ENCODE measurements at places on chromosomes 7 and 10.

DNA sequence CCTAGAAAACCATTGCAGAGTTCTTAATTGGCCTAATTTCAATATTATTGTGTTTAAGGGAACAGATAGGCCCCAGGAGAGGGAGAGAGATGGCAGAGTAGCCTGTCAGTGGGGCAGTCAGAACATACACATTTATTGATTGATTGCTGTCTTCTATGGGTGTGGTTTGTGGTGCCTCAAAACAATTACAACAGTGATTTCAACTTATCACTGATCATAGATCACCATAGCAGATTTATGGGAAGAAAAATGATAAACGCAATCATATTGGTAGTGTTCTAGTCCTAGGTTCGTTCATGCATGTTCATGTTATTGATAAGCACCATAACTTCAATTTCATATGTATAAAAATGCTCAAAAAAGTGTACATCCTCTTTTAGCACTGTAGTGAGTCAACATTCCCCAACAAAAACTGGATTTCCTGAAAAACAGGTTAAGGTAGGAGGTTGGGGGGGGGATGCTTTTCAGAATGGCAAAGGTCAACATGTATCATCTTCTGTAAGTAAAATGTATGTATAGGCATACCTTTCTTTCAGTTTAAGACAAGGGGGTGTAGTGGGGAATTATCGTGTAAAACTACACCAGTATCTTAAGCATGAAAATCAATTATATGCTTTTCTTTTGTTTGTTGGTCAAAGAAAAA, 1.1 kb upstream of the TNKS2 start:
- no peak for DNase-seq

DNA sequence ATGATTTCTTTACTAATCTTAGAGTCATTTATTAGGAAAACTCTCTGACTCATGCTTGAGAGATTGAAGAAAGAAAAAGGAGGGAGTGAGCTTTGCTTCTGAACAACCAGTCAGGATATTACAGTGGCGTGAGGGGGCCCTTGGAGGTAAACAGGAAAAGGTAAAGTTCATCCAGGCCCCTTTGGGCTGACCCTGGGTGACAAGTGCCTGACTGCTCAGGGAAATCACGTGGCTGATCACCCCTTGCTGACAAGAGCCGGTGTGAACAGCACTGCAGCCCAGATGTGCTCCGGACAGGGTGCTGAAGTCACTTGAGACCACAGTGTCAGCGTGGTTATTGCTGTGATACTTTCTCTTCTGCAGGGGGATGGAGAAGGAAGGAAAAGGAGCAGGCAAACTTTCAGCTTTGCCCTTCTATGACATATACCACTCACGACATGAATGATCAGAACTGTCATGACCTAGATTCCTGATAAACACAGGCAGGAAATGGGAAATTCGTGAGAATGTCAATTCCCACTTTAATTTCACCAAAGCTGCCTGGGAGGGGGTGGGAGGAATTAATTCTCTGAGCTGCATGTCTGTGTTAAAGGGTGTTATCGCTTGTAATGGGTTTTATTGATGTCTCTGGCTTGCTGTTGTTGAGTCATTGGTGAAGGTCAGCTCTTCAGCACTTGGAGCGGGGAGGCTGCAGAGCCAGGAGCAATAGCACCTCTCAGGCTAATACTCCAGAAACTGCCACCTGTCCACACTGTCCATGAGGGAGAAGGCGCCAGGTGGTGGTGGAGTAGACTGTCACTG, 139.8 kb upstream of the AOAH start:
- DNase-seq, result no peak

DNA sequence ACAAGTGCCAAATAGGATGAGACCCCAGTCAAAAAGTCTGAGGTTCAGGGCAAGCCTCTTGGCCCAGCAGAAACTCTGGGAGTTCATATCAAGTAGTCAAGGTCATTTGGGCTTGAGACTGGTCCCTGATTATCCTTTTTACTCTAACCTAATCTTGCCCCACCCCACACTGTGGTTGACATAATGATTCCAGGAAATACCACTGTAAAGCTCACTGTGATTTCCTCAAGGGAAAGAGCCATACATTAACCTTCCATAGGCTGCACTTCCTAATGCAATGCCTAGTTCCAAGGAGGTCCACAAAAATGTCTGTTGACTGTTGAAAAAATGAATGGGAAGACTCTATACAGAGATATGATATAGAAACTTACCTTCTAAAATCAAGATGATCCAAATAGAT, 52.9 kb upstream of the CHCHD3 start:
- no peak for DNase-seq

GRCh38 chr7:30323006-30323355, 38.6 kb downstream of the ZNRF2 start:
- DNase-seq, result no peak

DNA sequence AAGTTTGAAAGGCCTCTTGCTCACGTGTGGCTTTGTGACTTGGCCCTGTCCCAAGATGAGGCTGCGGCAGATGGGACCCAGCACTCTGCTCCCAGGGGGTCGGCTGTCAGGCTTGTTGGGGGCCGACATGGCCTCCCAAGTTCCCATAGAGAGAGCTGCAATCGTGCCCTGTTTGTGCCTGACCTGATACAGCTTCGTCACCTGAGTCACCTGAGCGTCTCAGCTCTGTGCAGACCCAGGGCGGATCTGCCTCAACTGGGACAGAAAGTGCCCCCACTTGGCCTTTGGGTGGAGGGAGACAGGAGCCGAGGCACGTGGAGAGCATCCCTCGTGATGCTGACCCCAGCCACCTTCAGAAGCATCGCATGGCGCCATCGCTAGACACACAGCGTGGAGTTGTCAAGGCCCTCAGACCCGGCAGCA, 21.7 kb downstream of the PAPOLB start:
- peak; percentile 10 for DNase-seq

GRCh38 chr10:61981460-61981859, 80.0 kb downstream of the ARID5B start:
- no peak for DNase-seq

GRCh38 chr10:14971867-14972448, 12.8 kb downstream of the MEIG1 start:
- no peak for DNase-seq

GRCh38 chr7:36430186-36430585, 40.5 kb downstream of the ANLN start:
- no peak for DNase-seq

GRCh38 chr10:11546581-11546980, 64.9 kb downstream of the USP6NL start:
- no peak for DNase-seq

- no peak for DNase-seq
Measured at GRCh38 chr7:64868499-64868898, 34.6 kb upstream of the ZNF273 start.

GRCh38 chr7:20798081-20798693, 11.5 kb upstream of the SP8 start:
- DNase-seq, result no peak

DNA sequence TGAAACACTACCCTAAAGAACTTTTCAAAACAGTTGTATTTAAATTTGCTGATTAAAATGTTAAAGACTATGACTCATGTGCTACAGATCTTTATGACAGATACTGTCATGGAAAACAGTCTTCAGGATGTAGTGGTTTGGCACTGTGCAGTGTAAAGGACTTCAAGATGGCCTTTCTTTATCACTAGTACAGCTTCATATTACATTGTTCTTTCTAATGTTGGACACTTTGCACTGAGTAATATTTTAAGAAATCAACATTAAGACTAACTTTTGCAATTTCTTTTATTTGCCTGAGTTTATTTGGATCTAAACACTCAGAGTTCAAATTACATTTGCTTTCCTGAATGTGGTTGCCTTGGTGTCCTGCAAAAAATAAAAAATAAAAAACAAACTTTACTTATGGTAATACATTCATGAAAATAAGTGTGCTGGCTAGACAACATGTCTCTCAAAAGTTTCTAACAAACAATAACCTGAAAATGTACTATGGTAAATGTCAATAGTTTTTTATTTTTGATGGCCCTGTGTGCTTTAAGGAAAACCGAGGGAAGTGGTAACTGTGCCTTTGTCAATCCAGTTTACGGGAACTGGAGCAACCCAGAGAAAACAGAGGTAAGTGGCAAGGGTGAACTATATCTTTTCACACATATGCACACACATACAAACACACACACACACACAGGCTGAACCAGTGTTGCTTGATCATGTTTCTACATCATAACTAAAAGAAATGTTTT, 85.9 kb upstream of the PLXDC2 start:
- DNase-seq, result no peak

DNA sequence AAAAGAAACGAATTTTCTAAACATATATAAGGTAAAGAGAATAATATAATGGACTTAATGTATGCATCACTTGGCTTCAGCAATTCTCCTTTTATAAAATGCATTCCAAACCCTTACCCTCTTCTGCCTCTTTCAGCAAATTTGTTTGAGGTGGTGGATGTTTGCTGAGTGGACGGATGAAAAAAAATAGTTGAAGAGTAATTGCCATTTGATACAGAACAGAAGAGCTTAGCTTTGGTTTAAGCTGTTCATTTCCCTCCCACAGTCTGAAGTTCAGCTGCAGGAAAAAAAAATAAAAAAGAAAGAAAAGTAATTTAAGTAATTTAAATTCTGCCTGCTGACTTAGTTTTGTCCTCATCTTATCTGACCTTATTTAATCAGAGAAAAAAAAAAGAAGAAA, 138.6 kb downstream of the GALNT17 start:
- DNase-seq, result no peak

DNA sequence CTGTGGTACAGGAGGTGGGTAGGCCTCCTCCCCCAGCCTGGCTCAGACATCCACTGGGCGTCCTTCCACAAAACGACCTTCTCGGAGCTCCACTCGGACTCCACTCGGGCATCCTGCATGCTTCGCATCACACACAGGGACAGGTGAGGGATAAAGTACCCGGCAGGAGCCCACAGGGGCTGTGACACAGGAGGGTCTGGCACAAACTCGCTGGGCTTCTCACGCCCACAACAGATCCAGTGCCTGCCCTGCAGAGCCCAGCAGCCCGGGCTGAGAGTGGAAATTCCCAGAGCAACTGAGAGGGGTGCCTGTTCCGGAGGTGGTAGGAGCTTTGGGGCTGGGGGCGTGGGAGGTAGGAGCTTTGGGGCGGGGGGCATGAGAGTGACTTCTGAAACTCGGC, 108.4 kb downstream of the MKI67 start:
- no peak for DNase-seq

DNA sequence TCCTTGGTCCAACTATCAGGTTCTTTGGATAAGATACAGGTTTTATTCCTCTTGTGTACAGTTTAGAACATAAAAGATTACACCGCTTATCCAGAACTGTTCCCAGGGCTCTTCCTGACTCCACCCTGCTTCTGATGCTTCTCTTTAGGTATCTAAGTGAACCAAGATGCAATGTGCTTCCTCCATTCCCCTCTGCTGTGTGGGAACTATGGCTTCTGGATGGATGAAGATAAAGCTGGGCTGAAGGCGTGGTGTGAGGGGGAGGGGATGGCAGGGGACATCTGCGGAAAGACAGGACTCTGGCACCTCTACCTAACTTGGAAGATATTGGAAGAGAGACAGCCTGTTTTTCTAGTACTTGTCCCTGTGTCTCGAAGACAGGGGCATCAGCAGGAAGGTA, 209.9 kb upstream of the TBX20 start:
- DNase-seq, result no peak

DNA sequence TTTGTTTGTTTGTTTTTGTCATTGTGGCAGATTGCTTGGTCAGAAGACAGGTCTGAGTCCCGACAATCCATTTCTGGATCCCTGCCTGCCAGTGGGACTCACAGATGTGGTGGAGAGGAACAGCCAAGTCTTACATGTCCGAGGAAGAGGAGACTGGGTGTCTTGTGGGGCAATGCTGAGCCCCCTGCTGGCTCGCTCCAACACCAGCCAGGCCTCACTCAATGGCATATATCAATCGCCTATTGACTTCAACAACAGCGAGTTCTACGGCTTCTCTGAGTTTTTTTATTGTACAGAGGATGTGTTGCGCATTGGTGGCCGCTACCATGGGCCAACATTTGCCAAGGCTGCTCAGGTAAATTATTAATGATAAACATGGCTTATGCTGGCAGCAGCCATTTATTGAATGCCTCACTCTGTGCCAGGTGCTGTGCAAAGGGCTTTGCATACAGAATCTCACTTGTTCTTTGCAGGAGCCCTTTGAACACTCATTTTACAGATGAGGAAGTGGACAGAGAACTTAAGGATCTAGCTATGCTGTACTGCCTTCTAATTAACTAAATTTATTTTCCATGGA, 33.3 kb downstream of the COX15 start:
- DNase-seq, result no peak

GRCh38 chr7:35735396-35735795, 40.5 kb upstream of the HERPUD2 start:
- DNase-seq, result no peak

DNA sequence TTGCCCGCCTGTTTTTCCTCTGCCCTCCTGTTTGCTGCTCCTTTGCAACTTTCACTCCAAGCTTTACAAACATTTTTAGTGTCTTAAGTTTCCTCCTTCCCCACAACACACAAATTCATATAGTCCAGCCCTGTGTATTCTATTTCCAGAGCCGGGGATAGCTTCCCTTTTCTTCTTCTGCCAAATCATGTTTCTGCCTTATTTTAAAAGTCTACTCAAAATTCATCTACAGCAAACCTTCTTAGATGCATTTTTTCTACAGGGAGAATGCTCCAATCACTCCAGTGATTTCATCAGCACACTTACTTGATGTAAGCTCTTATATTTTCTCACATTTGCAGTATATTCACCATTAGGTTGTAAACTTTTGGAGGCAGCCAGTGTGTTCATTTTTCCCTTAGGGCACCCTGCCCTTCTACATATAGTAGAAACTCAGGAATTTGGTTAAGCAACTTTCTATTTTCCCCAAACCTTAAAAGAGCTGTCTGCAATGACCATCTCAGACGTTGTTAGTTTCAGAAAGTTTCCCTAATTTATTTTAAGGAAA, 12.4 kb upstream of the ACTA2 start:
- no peak for DNase-seq

- DNase-seq, result no peak
Measured at GRCh38 chr7:98470485-98471240, 69.8 kb upstream of the BAIAP2L1 start.

- no peak for DNase-seq
Measured at GRCh38 chr10:88039496-88040200, 176.2 kb downstream of the PTEN start.

- DNase-seq, result no peak
Measured at GRCh38 chr7:149703044-149703650, 70.2 kb downstream of the ZNF467 start.

DNA sequence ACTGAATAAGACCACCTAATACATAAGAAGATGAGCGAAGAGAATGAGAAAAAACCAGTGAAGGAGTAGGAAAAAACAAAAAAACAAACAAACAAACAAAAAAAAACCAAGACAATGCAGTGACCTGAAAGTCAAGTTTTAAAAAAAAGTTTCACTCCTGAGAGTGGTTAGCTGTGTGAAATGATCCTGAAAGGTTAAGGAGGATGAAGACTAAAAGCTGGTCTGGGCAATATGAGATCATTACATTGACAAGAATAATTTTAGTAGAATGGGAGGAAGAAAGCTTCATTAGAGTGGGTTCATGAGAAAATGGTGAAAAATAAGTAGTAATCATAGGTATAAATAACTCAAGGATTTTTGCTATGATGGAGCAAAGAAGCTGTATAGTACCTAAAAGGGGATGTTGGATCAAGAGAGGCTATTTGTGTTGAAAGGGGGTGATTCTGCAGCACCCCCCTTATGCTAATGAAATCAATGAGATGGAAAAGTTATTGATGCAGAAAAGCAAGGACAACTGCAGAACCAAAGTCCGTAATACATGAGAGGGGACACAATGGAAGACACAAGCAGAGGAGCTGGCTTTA, 80.2 kb downstream of the KMT2C start:
- no peak for DNase-seq

- DNase-seq, result no peak
Measured at GRCh38 chr10:96417441-96417840, 58.6 kb upstream of the OPALIN start.

GRCh38 chr7:47266799-47267198, 315.1 kb downstream of the TNS3 start:
- no peak for DNase-seq
